SK-N-SH (cell line): ENCODE measurements at places on chromosomes 2 and 18.

GRCh38 chr2:68452158-68452900 is 14.8 kb downstream of the FBXO48 start:
- H3K27me3 ChIP-seq, result no peaks in the 10 kb centered on the region
- H3K36me3 ChIP-seq, result no peaks in the 10 kb centered on the region
- H3K4me1 ChIP-seq, result no peaks in the 10 kb centered on the region
- no peak overlapping the region for H3K4me3 ChIP-seq

GRCh38 chr2:52036024-52036423 is 1004.1 kb upstream of the NRXN1 start:
- H3K4me3 ChIP-seq, result no peak overlapping the region
- no peaks in the 10 kb centered on the region for H3K4me1 ChIP-seq
- H3K27me3 ChIP-seq, result no peaks in the 10 kb centered on the region
- H3K27ac ChIP-seq, result no peak overlapping the region
- H3K36me3 ChIP-seq, result no peaks in the 10 kb centered on the region
- no peak for DNase-seq

DNA sequence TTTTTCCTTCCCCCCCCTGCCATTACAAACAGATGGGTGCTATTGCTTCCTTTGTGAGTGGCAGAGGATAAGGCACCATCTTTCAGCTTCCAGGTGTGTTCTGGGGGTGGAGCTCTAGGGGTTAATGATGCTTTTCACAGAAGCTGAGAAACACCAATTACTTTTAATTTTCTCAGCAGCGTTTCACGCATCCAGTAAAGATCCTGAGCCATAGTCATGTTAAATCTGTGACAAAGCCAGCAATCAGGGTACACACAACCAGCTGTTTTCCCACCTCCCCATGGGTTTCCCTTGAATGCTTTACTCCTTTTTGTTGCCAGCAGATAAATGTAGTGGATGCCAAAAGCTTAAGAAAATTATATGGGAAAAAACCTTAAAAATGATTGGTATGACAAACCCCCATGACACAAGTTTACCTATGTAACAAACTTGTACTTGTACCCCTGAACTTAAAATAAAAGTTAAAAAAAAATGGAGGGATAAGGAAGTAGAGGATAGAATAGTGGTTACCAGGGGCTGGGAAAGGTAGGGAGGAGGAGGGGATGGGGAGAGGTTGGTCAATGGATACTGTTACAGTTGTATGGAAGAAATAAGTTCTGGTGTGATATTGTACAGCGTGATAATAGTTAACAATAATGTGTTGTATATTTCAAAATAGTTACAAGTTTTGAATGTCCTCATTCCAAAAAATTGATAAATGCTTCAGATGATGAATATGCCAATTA is 70.0 kb downstream of the ACOXL start:
- H3K4me3 ChIP-seq, result no peak overlapping the region
- no peak overlapping the region for H3K27ac ChIP-seq
- H3K4me1 ChIP-seq, result no peaks in the 10 kb centered on the region
- peaks cover 8% of the 10 kb centered on the region; the same call in 1 of the 2 replicates for H3K27me3 ChIP-seq
- no peaks in the 10 kb centered on the region for H3K36me3 ChIP-seq

- H3K4me1 ChIP-seq, result no peaks in the 10 kb centered on the region
- no peak for DNase-seq
- H3K4me3 ChIP-seq, result no peak overlapping the region
- H3K27ac ChIP-seq, result no peak overlapping the region
Measured at GRCh38 chr2:218343591-218343990, 13.1 kb upstream of the CATIP start.

DNA sequence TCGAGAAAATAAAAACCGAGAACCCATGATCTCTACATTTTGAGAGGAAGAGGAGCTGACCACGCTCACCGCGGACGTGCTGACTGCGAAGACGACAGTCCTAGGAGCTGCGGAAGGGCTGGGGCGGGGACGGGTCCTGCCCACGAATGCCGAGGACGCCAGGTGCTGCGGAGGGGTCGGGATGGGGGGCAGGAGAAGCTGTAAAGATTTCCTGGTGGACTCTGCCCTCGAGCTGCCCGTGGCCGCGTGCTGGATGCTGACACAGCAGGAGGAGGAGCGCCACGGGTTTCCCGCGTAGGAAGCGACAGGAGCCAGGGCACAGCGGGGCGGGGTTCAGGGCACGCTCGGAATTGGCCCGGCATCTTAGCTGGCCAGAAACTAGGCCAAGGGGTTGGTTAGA is 22.2 kb downstream of the ZSCAN30 start:
- H3K27ac ChIP-seq, result peak overlapping the region; percentile 34; the same call in 1 of the 2 replicates
- peaks cover 3% of the 10 kb centered on the region for H3K36me3 ChIP-seq
- peak; percentile 37 for DNase-seq
- no peaks in the 10 kb centered on the region for H3K27me3 ChIP-seq
- no peak overlapping the region for H3K4me3 ChIP-seq
- H3K4me1 ChIP-seq, result no peaks in the 10 kb centered on the region; the same call in 1 of the 2 replicates

DNA sequence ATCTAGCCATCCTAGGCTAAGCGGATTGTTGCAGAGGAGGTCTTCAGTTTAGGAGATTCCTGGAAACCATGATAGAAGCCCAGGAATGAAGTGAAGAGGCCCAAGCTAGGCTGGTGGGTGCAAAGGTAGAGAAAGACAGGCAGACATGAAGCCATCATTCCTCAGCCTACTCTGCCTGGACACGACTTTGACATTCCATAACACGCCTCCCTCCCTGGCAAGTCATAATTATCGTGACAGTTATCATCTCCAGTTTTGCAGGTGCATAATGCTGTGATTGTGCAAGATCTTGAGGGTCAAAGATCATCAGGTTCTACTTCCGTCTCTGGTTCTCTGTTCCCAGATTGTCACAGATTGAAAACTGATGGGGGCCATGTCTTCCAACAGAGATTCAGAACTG is 15.2 kb upstream of the FZD5 start:
- no peak overlapping the region for H3K4me3 ChIP-seq
- H3K36me3 ChIP-seq, result no peaks in the 10 kb centered on the region
- no peak for DNase-seq
- H3K27me3 ChIP-seq, result no peaks in the 10 kb centered on the region

DNA sequence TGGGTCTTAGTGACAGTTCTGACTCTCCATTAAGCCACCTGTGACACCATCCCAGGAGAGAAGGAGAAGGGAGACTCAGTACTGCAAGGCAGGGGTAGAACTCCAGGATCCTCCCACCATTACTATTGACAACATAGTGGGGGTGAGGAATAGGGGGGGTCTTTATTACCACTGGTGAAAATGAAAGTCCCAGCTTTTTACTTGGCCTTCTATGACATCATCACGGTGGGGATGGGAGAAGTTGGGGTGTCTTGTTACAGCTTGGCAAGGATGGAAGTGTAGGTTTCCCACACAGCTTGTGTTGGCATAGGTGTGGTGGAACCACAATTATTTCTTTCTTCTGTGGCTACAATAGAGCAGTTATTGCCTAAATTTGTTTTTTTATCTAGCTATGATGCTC is 203.9 kb upstream of the DTNA start:
- no peak overlapping the region for H3K27ac ChIP-seq
- no peaks in the 10 kb centered on the region for H3K36me3 ChIP-seq
- no peak for DNase-seq
- H3K27me3 ChIP-seq, result no peaks in the 10 kb centered on the region

DNA sequence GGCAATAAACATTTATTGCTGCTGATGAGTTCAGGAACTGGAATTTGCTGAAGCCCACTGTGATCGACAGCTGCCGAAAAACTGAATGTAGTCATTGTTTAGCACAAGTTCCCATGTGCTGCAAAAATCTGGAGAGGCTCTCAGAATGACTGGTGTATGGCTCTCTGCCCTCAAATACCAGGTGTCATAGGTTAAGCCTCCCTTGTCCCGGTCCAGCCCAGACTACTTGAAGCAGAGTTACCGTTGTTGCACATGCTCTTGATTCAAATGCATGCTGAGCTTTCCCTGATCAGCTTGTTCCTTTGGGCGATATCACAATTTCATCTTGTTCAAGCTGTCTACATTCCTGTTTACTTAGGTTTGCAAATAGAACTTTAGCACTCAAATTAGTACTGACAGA is 625.2 kb downstream of the CPS1 start:
- DNase-seq, result no peak
- H3K4me1 ChIP-seq, result no peaks in the 10 kb centered on the region
- no peak overlapping the region for H3K27ac ChIP-seq
- no peak overlapping the region for H3K4me3 ChIP-seq
- H3K27me3 ChIP-seq, result no peaks in the 10 kb centered on the region

DNA sequence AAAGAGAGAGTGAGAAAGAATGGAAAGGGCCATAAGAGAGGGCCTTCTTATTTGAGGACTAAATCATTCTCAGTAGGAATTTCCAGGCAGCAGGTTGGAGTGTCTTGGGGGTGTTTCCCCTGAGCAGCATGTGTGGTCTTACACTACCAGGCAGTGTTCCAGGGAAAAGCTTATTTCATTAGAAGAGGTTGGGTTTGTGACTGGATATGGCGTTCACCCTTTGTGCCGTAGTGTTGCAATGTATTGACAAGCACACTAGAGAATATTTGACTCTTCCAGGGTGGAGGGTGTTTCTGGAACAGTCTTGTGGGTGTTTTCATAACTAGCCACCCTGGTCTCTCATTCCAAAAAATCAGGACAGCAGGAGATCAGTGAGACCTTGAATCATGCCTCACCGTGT is 105.5 kb downstream of the NRP2 start:
- DNase-seq, result no peak
- no peaks in the 10 kb centered on the region for H3K27me3 ChIP-seq
- H3K27ac ChIP-seq, result no peak overlapping the region
- H3K36me3 ChIP-seq, result no peaks in the 10 kb centered on the region
- H3K4me1 ChIP-seq, result no peaks in the 10 kb centered on the region; the same call in 1 of the 2 replicates
- no peak overlapping the region for H3K4me3 ChIP-seq

DNA sequence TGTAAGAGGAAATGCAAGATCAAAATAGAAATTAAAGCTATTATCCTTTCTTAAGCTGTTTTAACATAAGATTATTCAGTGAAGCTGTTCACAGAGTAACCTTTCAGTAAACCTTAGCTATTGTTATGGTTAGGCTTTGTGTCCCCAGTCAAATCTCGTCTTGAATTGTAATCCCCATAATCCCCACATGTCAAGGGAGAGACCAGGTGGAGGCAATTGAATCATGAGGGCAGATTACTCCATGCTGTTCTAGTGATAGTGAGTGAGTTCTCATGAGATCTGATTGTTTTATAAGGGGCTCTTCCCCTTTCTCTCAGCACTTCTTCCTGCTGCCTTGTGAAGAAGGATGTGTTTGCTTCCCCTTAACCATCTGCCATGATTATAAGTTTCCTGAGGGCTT is 424.4 kb downstream of the DSEL start:
- no peak for DNase-seq
- H3K4me3 ChIP-seq, result no peak overlapping the region
- no peaks in the 10 kb centered on the region for H3K4me1 ChIP-seq
- H3K27me3 ChIP-seq, result no peaks in the 10 kb centered on the region
- no peak overlapping the region for H3K27ac ChIP-seq
- no peaks in the 10 kb centered on the region for H3K36me3 ChIP-seq

GRCh38 chr2:190065839-190066238 is 3.3 kb upstream of the MSTN start:
- no peak overlapping the region for H3K4me3 ChIP-seq
- no peak overlapping the region for H3K27ac ChIP-seq
- no peaks in the 10 kb centered on the region for H3K36me3 ChIP-seq
- H3K4me1 ChIP-seq, result no peaks in the 10 kb centered on the region

DNA sequence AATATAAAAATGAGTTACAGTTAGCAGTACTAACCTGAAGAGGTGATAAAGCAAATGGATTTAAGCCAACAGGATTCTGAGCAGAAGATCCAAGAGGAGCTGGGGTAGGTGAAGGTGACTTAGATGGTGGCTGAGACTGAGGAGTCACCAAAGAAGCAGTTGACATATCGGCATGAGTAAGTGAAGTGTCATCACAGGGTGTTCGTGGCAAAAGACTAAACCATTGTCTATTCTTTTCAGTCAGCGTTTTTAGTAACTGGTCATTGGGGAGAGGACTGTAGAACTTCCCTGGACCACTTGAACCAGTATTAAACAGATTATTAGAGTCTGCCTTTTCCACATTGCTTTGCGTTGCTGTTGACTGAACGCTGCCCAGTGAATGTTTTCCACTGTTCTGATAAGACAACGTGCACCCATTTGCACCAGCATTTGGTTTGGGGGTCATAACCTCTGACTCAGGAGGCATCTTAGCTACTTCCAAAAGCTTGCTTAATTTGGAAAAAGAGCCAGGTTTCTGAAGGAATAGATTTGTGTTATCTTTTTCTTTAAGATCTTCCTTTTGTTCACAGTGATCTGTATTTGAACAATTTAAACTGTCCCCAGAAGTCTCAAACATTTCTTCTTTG is 63.3 kb upstream of the WDSUB1 start:
- peaks cover 28% of the 10 kb centered on the region for H3K36me3 ChIP-seq
- H3K27ac ChIP-seq, result no peak overlapping the region
- H3K27me3 ChIP-seq, result no peaks in the 10 kb centered on the region
- H3K4me3 ChIP-seq, result no peak overlapping the region
- DNase-seq, result no peak

DNA sequence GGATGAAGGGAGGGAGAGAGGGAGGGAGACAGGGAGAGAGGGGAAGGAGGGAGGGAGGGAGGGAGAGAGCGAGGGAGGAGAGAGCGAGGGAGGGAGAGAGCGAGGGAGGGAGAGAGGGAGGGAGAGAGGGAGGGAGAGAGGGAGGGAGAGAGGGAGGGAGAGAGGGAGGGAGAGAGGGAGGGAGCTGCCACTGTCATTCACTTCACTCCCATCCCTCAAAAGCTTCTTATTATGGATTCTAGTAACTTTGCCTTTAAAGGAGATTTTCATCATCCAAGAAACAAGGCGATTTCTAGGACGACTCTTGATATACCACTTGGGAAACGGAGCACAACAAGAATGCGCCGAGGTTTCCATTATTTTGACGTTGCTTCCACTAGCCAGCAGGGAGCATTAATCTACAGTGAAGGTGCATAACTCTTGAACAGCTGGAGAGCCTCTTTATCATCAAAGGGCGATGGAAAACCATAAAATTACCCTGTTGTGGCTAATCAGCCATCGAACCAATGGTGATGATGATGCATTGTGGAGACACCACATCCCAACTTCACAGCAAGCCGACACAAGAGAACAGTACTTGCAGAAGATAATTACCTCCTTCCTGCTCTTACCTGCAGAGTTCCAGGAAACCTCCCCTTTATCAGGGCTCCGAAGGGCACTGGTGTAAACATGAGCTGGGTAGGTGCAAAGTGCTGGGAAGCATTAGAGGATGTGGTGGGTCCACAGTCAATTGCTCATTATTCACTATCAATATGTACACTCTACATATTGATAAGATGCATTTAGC is 130.5 kb downstream of the EIPR1 start:
- H3K27ac ChIP-seq, result no peak overlapping the region
- no peaks in the 10 kb centered on the region for H3K27me3 ChIP-seq
- H3K4me3 ChIP-seq, result no peak overlapping the region
- H3K4me1 ChIP-seq, result no peaks in the 10 kb centered on the region
- no peak for DNase-seq

- H3K27ac ChIP-seq, result no peak overlapping the region
- no peaks in the 10 kb centered on the region for H3K36me3 ChIP-seq
- H3K4me1 ChIP-seq, result peaks cover 14% of the 10 kb centered on the region
- H3K27me3 ChIP-seq, result no peaks in the 10 kb centered on the region
Measured at GRCh38 chr2:166335284-166335683, 40.5 kb downstream of the SCN9A start.

DNA sequence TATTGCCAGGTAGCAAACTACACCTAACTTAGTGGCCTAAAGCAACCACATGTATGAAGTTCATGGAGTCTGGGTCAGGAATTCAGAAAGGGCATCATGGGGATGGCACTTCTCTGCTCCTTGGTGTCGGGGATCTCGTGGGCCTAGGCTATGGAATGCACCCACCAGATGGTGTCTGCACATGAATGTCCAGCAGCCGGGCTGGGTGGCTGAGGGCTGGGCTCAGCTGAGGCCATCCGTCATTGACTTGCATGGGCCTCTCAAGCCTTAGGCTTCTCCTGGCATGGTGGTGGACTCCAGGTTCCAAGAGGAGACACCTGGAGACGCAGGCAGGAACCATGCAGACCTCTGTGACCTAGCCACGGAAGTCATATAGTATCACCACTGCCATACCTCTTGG is 26.0 kb upstream of the RPL31 start:
- H3K4me1 ChIP-seq, result no peaks in the 10 kb centered on the region
- H3K27ac ChIP-seq, result peak overlapping the region; percentile 86; the same call in 1 of the 2 replicates
- H3K27me3 ChIP-seq, result no peaks in the 10 kb centered on the region
- H3K4me3 ChIP-seq, result 0 out of 2 replicates have a peak overlapping the region, but pooled peaks have one; percentile 11
